ENCODE measurements at places on chromosomes 12 and 14.
A peak's percentile ranks its signal among the peaks of the same experiment; 100 is the strongest.

DNA sequence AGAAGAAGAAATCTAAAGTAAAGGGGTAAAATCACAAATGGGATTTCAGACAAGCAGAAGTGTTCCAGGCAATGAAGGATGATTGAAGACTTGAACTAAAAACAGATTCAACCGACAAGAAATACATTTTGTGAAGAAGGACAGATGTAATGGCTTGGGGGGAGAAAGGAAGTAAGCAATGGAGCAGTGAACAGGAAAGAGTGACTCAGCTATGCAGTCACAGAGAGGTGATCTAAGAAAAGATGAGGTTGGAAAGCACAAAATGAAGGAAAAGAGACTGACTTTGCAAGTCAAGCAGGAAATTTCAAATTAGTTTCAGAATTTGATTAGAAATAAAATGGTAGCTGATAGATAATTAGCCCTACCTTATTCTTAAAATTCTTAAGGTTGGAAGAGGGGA lies 66.5 kb downstream of the PUS7L start:
- DNase-seq = no peak

- DNase-seq = no peak
Measured at GRCh38 chr12:130641533-130642184, 74.4 kb downstream of the RIMBP2 start.

GRCh38 chr14:22476005-22476751 lies 112.8 kb downstream of the DAD1 start:
- no peak for DNase-seq

DNA sequence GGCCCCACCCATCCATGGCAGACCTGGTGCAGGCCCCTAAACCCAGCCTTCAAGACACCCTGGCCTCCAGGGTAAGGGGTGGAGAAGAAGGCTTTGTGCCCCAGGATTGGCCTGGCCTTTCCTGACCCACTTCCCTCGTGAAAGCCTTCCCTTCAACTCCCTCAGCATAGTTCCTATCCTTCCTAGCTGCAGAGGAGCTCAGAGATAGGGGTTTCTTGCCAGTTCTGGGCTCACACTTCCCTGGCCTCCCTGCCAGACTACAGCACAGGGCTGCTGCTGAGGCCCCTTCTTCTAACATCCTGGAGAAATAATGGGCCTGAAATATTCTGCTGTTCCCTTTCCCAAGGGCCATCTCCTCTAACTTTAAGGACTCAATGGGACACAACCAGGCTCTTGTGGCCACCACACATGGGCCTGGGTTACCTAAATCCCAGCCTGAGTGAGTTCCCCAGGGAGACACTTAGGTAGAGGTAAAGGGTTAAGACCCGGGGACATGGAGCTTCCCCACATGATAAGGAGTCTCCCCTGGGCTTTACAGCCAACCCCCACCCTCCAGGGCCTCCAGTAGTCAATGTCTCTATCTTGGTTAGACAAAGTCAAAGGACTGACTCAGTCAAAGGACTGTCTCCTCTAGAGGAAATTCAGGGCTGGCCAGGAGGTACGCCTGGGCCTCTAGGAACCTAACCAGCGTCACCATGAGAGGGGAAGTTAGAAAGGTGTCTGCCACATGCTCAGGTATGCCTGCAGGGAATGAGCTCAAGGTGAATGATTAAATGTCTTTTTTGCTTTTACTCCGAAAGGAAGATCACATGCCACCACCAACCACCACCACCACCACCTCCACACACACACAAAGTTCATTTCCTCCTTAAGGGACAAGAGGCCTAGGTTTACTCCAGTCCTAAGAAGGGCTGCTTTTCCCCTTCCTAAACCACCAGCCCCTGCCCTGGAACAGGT lies 7.1 kb downstream of the ZFP36L1 start:
- DNase-seq = no peak

DNA sequence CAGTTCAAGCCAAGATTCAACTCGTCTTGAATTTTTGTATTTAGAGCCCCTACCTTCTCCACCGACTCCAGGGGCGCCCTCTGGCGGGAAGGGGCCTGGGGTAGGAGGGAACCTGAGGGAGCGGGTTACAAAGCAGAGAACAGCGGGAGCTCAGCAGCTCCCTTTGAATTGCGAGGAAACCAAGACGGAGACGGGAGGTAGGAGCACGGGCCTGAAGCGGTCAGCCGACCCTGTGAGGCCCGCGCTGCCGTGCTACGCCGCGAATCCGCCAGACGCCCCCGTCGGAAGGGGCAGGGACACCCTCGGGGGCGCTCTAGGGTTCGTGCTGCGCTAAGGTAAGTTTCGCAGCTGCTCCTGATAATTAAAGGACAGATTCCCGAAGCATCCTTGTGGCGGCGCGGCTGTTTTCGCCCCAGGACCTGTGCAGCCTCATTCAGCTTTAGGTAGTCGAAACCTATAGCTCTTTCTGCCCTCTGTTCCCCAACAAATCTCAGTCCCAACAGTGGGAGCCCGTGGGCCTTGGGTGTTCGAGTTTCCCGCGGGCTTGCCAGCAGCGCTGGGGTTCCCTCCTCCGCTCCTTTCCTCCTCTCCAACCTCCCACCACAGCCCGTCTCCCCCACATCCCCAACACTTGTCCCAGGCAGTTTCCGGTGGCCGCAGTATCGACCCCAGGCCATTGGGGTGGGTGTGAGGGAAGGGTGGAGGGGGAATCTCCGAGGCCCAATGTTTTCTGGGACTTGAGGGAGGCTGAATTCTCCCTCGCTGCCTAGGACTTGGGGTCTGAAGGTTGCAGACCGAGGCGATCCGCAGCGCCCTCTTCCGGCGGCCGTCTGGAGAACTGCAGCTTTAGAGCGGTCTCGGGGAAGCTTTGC lies 5.1 kb upstream of the NKX2-1 start:
- no peak for DNase-seq

DNA sequence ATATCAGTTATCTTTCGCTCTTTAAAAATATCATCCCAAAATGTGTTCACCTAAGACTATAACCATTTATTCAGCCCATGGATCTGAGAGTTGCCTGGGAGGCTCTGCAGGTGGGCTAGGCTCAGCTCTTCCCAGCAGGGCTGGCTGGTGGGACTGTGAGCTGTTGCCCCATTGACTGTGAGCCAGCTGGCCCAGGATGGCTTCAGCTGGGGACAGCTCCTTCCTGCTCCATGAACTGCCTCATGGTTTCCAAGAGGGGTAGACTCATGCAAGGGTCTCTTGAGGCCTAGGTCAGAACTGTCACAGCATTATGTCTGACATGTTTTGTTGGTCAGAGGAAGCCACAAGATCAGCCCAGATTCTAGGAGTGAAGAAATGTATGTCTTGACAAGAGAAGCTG lies 114.1 kb upstream of the E2F7 start:
- DNase-seq = no peak

DNA sequence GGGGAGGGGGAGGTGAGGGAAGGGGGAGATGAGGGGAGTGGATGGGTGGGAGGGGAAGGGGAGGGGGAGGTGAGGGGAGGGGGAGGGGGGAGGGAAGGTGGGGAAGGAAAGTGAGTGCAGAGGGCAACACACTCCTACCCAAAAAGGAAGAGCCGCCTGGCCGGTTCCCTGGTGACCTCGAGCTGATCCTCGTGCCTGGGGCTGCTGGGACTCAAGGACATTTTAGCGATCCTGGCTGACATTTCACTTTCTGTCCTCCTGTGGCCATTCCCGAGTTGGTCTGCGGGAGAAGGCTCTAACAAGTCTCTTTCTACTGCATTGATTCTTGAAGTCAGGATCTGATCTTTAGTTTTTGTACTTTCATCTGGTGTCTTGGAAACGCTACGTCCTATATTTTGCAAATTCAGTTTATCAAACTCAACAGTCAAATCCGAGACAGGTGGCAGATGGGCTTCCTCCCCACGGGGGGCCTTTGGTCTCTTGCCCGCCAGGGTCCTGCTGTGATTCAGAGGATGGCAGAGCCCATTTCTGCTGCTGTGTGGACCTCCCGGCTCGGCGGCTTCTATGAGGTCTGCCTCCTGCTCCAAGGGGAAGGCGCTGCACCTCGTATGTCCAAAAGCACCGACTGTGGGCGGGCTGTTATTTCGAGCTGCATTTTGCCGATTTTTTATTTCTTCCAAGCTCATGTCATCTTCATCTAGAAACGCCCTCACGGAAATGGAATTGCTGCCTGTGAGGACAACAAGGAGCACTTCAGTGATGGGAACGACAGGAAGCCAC lies 19.1 kb downstream of the PGAM5 start:
- DNase-seq = no peak

GRCh38 chr12:111227476-111228420 lies 141.1 kb downstream of the PHETA1 start:
- no peak for DNase-seq

DNA sequence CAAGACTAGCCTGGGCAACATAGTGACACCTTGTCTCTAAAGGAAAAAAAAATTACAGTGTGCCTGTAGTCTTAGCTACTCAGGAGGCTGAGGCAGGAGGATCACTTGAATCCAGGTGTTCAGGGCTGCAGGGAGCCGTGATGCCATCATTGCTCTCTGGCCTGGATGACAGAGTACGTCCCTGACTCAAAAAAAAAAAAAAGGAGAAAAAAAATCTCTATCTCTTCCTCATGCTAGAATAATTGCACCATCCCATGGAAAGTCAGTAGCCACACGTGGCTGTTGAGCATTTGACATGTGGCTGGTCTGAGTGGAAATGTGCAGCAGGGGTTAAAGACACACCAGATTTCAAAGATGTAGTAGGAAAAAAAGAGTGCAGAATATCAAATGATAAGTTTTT lies 3.8 kb downstream of the RILPL1 start:
- no peak for DNase-seq

DNA sequence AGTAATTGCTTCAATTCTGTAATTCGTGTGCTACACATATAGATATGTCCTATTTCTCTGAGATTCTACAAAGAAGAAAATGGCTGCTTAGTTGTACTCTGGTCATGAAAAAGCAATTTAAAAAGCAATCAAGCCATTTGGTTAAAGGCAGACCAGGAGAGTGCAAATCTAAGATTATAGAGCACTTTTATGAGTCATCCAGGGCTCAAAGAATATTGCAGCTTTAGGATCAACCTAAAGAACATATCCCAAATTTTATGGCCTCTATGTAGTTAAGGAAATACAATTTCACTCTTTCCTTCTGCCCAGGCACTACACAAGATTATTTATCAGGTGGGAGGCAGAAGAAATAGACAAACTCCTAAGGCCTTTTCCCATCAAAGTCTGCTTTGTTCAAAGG lies 332.8 kb downstream of the SEC23A start:
- no peak for DNase-seq

GRCh38 chr12:62694632-62695031 lies 228.0 kb downstream of the MON2 start:
- no peak for DNase-seq

DNA sequence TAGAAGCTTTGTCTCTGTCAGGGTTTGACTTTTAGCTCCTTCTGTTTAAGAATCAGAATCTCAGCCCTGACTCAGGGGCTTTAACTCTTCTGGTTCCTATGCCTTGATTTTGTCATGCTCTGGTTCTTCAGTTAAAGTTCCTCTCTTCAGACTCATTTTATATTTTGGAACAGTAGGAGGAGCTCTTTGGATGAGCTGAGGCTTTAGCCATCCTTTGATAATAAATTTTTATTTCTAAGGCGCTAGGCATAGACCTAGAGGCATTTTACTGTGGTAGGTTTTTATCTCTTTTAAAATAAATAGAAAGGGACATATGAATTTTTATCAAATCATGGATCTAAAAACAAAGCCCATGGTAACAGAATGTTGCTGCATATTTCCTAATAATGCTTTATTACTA lies 51.7 kb downstream of the ATP23 start:
- DNase-seq = no peak

DNA sequence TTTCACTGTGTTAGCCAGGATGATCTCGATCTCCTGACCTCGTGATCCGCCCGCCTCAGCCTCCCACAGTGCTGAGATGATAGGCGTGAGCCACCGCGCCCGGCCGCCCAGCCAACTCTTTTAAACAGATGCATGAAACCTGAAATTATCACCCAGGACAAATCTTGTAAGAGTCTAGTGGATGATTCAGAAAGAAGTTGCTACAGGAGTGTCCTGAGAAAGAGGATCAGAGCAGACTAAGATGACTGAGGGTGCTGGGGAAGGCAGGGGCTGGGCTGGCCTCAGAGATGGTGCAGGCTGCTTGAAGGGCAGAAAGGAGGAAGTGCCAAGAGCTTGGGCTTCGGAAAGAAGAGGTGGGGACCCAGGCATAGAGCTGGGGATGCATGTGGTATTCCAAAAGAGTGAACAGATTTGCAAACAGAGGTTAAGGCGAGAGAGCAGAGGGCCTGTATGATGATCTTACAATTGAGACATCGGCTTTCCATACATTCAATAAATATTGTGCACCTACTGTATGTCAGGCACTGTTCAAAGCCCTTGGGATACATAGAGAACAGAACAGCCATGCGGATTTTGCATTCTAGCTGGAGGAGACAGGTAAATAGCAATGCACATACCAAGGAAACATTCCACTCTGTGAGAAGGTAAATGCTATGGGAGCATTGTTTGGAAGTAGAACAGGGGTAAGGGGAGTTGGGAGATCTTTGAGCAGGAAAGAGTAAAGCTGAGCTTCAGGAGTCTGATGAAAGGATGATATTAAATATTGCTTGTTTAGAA lies 7.4 kb upstream of the CD9 start:
- DNase-seq = no peak

DNA sequence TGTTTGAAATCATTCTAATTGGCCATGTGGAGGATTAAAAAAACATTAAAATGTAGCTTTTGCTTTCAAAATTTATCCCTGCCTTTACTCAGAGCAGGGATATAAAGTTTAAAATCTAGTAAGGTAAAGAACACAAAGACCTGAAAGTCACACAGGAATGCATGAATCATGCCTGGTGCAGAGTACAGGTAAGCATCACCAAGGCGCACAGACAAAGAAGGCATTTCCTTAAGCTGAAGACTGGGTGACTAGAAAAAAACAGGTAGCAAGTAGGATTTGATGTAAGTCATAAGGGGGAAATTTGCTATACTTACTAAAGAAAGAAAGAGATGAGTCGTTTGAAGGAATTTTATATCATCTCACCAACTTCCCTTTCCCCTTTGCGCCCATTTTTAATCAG lies 405.6 kb downstream of the GXYLT1 start:
- DNase-seq = no peak

GRCh38 chr12:85405781-85406522 lies 125.9 kb downstream of the ALX1 start:
- DNase-seq = no peak

GRCh38 chr14:65798216-65798615 lies 385.7 kb downstream of the FUT8 start:
- DNase-seq = no peak

DNA sequence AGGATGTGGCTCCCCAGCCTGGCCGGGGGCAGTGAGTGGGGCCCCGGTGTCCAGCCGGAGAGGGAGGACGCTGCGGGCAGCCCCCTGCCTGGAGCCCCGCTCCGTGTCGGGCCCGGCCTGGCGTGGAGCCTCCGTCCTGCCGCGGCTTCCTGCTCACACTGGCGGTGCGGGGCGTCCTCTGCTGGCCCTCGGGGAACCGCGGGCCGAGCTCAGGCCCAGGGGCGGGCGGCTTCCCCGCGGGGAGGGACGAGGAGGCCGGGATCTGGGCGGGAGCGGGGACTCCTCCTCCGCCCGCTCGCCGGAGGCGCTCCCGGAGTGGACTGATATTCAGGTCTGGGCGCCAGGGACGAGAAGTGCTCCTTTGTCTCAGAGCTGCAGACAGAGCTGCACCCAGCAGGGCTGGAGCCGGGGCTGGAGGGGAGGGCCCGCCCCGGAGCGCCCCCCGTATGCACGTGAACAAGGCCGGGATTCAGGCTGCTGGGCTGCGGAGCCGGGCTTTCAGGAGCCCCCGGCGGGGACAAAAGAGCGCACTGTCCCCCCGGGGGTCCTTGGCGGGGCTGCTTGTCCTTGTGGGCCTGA lies 2.2 kb downstream of the MMP17 start:
- peak; percentile 24 for DNase-seq

Measured in stimulated activated CD4-positive, alpha-beta T cell treated with anti-CD3 and anti-CD28 coated beads, Interleukin-4, amount 100 ng/mL, for 1 hour (primary cell).